ENCODE measurements at places on chromosomes 4 and X. TPM values are rescaled to one million over a fixed set of nuclear protein-coding genes. Genes with fewer than 3 reads are reported as not detected.

DNA sequence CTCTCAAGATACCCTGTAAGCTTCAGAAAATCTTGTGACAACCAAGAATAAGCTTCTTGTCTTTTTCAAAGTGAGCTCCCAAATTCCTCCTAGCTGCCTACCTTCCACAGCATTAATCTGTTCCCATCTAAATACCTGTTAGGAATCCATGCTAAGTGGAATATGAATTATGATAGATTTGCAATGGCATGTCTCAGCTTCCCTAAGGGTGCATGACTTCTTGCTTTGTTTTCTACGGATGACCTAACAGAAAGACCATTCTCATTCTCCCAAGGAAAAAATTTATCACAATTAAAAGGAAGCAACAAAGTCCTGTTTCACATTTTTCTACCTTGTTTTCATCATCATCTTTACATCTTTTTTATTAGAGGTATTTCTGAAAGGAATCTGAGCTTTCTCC lies 532.7 kb downstream of the GRXCR1 start:
- DNase-seq: no peak

Gene XAGE2
- total RNA-seq: not detected

GRCh38 chr4:13327991-13328390 lies 156.1 kb downstream of the RAB28 start:
- no peak for DNase-seq

Gene SLIT2
- 6.7 TPM for total RNA-seq

DNA sequence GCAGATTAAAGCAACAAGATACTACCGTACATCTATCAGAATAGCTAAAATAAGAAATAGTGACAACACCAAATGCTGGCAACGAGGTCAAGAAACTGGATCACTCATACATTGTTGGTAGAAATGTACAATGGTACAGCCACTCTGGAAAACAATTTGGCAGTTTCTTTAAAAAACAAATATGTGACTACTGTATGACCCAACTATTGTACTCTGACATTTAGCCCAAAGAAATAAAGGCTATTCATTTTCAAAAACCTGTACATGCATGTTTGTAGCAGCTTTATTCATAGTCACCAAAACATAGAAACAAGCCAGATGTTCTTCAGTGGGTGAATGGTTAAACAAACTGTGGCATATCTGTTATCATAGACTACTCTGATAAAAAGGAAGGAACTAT lies 8.2 kb downstream of the CLCN3 start:
- DNase-seq: no peak

DNA sequence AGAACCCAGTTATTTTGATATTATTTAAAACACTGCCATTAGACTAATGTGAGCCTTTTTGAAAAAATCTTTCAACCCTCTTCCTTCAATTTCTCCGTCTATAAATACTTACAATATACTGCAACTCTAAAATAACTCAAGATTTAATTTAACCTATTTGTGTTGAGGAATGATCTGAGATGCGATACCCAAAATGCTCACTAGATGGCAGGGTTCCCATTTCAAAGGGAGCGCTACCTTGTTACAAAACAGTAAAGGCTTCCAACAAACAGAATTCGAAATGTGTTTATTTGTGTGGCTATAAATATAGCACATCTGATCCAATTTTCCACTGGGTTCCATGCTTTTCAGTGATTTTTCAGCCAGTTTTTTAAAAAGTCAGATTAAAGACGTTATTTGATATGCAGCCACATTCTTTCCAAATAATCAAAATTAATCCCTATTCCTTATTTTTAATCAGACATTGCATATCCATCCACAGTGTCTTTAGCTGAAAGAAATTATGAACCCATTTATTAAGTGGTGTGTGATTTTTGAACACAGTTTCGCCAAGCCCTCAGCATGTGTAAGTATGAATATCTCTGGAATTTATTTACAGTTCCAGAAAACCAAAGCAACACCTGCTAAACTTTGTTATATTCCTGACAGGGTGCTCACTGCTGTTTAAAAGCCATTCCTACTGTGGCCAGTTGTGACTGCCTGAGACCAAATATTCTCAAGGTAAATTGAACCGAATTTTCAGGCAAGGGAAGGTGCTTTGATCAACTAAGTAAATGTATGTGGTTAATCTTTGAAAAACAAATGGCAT lies 668.0 kb upstream of the LCORL start:
- DNase-seq: no peak

- no peak for DNase-seq
Measured at GRCh38 chr4:103075435-103075893, 1.1 kb downstream of the SLC9B2 start.

- DNase-seq: no peak
Measured at GRCh38 chrX:134926864-134927263, 63.9 kb upstream of the SMIM10 start.

Gene VCX
- not detected for total RNA-seq

Gene TRIM60
- total RNA-seq: not detected

GRCh38 chrX:17616936-17617335 lies 120.4 kb upstream of the SCML1 start:
- DNase-seq: no peak

GRCh38 chr4:146486565-146486964 lies 35.2 kb downstream of the SLC10A7 start:
- no peak for DNase-seq

Gene ACSL4
- total RNA-seq: 45.5 TPM

DNA sequence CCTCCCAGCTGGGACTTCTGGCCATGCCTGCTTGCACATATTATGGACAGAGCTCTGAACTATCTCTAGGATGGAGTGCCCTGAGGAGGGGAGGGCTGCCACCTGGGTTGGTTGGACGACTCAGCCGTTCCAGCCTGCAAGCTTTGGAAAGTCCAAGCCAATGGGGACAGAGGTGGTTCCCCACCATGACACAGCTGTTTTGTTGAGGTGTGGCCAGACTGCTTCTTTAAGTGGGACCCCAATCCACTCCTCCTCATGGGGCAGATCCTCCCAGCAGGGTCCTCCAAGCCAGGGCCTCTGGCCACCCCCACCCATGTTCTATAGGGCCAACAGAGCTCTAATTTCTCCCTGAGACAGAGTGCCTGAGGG lies 22.7 kb downstream of the F8A3 start:
- no peak for DNase-seq

Gene C4orf36
- total RNA-seq: not detected

Gene GAB3
- 16.9 TPM for total RNA-seq

Gene IL1RAPL1
- total RNA-seq: 3.0 TPM

GRCh38 chr4:180292339-180292738 lies 1950.9 kb upstream of the TENM3 start:
- no peak for DNase-seq

DNA sequence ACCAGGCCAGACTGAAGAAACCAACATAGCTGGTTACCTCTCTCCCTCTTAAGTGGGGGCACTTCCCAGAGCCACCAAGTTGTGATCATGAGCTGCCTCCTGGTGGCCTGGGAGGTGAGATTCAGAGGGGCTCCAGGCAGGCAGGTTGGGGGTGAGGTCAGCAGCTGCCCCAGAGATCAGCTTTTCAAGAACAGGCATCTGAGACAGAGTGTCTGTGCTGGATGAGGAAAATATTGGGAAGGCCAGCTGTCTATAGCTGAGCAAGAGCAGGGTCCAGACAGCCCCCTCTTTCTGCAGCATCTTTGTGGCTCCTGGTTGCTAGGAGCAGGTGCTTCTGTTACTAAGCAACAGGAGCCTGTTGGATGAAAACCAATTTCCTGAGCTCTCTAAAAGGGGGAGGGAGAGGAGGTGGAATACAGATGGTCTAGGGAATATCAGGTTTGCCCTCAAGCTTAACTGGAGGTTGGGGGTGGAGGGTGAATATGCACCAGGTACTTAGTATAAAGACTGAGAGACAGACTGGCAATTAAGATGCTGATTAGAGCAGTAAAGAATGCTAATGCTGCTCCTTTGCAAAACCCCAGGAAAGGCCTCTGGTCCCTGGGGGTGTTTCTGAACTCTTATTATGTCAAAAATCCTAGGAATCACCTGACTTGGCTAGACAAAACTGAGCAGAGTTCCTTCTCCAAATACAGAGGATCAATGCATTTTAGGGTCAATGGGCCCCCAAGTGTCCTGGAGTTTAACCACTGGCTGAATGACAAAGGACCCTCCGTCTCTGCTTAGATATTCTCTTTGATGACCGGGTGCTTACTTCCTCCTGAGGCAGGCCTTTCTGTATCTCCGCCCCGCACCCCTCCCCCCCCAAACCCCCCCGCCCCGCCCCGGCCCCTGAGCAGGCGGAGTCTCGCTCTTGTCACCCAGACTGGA lies 21.4 kb downstream of the ZCCHC13 start:
- no peak for DNase-seq

DNA sequence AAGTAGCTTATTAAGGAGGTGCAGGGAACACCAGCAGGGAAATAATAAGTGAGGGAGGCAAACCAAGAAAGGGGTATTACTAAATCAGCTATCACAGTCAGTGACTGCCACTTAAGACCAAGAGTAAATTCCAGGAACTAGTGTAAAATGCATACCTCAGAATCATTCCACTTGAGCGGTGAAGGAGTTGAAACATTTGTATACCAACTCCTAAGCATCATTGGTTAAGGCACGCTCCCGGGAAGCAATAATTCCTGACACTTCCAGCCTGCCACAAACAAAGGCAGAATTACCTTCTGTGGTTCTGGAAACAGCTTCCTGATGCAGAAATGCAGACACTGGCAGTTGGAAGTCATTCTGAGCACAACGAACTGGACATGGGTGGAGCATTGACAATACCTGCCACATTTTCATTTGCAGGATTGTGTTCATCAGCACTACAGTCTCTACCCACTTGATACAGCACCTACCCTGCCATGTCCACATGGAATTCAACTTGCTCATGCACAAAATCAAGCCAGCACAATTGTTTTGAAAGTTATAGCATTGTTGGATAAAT lies 82.1 kb downstream of the PPP1R2C start:
- DNase-seq: no peak

GRCh38 chr4:133058701-133059100 lies 90.4 kb upstream of the PCDH10 start:
- no peak for DNase-seq

Gene TBC1D25
- 11.0 TPM for total RNA-seq

Gene CFAP99
- total RNA-seq: not detected

Gene MPC1L
- total RNA-seq: not detected

DNA sequence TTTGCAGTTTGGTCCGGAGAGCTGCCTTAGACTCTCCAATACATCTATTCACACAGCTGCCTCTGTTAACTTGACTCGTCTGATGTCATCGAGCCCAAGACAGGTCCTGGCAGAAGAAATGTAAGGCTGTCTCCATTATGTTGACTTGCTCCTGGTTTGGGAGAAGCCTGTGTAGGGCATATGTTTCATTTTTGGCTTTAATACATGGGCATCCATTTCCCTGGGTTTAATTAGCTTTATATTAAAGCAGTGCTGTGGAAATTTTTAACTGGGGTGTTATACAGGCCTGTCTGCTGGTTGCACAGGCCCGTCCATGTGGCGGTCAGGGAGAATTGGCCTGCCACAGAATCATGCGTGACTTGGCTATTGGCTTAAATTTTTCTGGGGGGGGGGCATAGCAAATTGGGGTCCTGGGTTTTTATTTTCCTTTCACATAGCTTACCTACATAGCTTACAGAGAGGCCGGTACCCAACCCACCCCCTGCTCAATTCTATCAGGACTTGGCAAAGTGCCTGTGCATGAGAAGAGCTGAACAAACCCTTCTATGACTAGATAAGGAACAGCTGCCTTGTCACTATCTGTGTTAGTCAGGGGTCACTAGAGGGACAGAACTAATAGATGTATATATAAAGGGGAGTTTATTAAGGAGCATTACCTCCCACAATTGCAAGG lies 123.5 kb upstream of the WDR1 start:
- DNase-seq: no peak

DNA sequence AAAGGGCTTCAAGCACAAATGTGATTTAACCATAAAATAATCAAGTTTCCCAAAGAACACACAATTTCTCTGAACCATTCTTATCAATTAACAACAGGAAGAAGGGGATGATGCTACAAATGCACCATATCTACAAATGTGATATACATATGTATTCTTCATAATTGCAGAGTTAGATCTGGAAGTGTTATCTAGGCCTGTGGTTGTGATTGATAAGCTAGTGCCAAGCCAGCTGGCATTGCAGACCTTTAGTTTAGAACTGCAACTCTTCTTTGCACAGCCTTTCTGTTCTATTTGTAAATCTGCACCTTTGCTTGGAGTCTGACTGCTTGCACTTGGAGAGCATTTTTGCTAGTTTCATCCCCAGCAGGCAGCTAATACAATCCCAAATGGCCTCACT lies 145.5 kb upstream of the NPY2R start:
- DNase-seq: no peak

GRCh38 chrX:153646620-153647373 lies at the start of gene DUSP9:
DUSP9 (plus strand) TSS chrX:153647203; CDS start chrX:153647954, 751 bp downstream.
- no peak for DNase-seq

Gene KCTD8
- 0.74 TPM for total RNA-seq

- DNase-seq: no peak
Measured at GRCh38 chr4:144899393-144899792, 198.6 kb downstream of the ANAPC10 start.

DNA sequence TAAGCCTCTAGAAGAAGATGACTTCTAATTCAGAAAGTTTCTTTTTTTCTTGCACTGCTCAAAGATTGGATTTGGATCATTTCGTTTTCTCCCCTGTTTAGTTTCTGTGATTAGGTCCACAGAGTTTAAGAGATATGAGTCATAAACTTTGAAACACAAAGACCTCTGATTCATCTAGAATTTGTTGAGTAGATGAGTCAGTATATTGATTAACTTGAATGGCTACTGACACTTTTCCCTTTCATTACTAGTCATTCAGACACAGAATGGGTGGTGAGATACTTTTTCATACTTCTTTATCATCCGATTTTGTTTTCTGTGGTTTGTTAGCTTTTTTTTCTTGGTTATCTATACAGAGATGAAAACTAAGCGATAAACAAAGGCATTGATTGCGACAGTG lies 34.1 kb upstream of the AFF2 start:
- DNase-seq: no peak
